ENCODE measurements at places on chromosomes 6 and 20. TPM values are rescaled to one million over a fixed set of nuclear protein-coding genes. Genes with fewer than 3 reads are reported as not detected.

Gene OTOR
- not detected for total RNA-seq

Gene BPI
- total RNA-seq, result not detected

Gene HTR1E
- total RNA-seq, result not detected

Gene C6orf141
- total RNA-seq, result 0.89 TPM

Gene SLC26A8
- 0.33 TPM for total RNA-seq

Gene MUC21
- not detected for total RNA-seq

Gene IP6K3
- 0.89 TPM for total RNA-seq

Gene ULBP3
- total RNA-seq, result 17.5 TPM

Gene LRRC73
- total RNA-seq, result 2.1 TPM

Gene GTSF1L
- not detected for total RNA-seq

Gene SYNJ2
- total RNA-seq, result 2.9 TPM

Gene DST
- 124 TPM for total RNA-seq

Gene HNF4A
- total RNA-seq, result not detected

Gene HLA-A
- total RNA-seq, result 131 TPM

Gene ID4
- total RNA-seq, result 106 TPM

Gene GGTLC1
- not detected for total RNA-seq

Gene PTCRA
- total RNA-seq, result not detected

Gene KCNS1
- not detected for total RNA-seq

Gene ZBTB46
- 23.7 TPM for total RNA-seq

Gene ZNF311
- 1.3 TPM for total RNA-seq

Gene ZSCAN16
- 11.8 TPM for total RNA-seq

Gene TNFRSF6B
- not detected for total RNA-seq

Gene GNRH2
- total RNA-seq, result 2.4 TPM

Gene OR2B6
- total RNA-seq, result not detected

Gene ANGPT4
- 0.07 TPM for total RNA-seq

Gene GUCA1A
- total RNA-seq, result 1.3 TPM

Gene IL17F
- not detected for total RNA-seq

Gene HLA-DQA2
- total RNA-seq, result not detected

Gene IMPG1
- total RNA-seq, result not detected

Gene REM1
- not detected for total RNA-seq

Gene CST1
- not detected for total RNA-seq

Gene RBPJL
- not detected for total RNA-seq

Gene EDN1
- not detected for total RNA-seq
